Stomach (tissue), 19 donors: ENCODE measurements at places on chromosomes 2 and 18.

- DNase-seq, result no peak
Observed at GRCh38 chr2:96950381-96951124, 35.8 kb downstream of the FAM178B start.

GRCh38 chr2:170579511-170579910 lies 135.6 kb upstream of the SP5 start:
- no peak for DNase-seq

GRCh38 chr2:236965021-236965840 lies 120.5 kb upstream of the COPS8 start:
- peak; percentile 15 for DNase-seq

GRCh38 chr18:25921677-25922421 lies 168.6 kb downstream of the SS18 start:
- DNase-seq, result peak; percentile 49

- DNase-seq, result no peak
Observed at GRCh38 chr18:56569416-56569815, 69.0 kb downstream of the TXNL1 start.

DNA sequence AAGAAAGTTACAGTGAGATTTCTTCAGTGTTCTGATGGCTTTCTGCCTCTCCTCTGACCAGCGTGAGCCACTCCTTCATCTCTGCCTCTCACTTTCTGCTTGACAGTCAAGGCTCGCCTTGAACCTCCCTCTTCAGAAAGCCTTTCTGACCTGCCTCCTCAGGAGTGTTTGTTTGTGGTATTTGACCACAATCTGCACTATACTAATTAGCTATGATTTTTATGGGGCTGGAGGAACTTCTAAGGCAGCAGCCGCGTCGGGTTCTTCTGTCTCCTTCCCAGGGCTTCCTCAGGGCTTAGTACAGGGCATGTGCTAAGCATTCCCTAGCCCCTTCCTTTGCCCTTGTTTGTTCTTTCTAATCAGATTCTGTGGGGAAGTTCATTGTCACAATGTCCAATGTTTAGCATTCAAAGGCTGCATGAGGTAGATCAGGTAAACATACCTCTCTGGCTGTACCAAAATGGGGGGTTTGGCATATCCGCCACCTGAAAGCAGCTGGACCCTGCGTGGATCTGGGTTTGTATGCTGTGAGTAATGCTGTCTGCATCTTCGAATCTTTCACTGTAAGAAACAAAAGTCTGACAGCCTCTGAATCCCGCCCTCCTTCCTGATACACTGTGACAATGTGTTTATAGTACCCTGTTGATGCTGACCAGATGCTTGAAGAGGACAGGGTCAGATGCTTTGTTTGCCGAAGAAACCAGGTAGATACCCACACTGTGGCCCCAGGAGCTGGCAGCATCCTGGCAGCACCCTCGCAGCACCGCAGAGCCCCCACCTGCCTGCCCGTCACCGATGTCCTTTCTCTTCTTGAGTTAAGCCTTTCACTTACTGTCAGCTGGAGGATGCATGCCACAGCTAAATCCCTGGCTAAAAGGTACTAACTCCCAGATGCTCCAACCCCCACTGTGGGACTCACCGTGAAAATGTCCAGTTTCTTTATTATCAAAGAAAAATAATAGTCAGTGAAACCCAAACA lies 260.8 kb upstream of the HDAC4 start:
- no peak for DNase-seq

DNA sequence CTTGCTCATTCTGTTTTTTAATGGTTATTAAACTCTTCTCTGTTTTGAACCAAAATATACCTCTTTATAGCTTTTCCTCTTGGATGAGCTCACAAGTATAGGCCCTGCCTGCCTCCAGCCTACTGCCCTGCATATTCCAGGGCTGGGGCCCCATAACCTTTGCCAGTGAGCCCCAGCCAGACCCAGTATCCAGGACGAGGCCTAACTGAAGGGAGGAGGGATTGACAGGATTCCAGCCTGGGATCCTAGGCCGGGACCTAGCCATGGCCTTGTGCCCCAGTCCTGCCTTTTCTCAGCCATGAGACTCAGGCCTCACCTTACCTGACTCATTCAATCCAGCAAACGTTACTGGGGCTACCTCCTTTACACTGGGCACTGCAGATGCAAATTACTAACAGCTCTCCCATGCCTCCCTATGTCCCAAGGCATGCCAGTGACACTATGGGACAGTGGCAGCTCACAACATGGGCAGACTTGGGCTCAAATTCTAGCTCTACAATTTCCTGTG lies 159.2 kb downstream of the DDX1 start:
- DNase-seq, result no peak

DNA sequence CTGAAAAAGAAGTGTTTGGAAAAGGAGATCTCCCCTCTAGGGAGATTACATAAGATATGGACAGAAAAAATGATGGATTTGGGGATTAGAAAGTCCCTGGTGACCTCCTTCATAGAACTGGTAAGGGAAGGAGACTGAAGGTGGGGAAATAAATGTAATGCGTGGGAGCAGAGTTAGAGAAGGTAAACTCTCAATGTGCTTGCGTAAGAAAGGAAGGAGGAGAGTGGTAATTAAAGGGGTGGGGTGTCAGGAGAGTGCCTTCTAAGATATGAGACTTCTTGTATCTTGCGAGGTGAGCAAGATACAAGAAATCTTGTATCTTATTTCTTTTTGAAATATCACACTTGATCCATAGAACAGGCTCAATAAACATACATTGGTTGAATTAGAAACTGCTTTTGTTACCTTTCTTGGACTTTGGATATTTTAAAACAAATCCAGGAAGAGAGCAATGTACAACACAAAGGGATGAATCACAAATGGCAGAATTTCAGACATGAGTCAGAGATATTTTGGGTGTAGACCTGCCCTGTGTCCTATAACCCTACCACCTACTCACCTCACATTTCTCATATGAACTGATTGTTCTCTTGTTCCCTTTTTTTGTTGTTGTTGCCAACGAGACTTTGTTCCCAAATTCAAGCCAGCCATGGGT lies 342.4 kb downstream of the INSIG2 start:
- no peak for DNase-seq

DNA sequence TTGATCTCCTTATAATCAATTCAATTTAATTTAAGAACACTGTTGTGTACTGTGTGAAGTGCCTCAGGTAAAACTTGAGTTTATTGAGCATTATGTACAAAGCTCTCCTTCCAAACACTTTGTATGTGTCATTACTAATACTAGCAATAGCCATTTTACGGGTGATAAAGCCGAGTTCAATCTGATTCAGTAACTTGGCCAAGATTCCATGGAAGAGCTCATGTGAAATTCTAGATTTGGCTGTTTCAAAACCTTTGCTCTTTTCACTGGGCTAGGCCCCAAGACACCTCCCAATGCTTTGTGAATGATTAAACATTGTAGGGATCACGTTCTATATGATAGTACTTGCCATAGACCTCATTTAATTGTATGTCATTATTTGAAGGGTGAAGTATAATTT lies 8.9 kb upstream of the NFE2L2 start:
- DNase-seq, result no peak

GRCh38 chr2:3243804-3244203 lies 133.8 kb downstream of the EIPR1 start:
- DNase-seq, result no peak

DNA sequence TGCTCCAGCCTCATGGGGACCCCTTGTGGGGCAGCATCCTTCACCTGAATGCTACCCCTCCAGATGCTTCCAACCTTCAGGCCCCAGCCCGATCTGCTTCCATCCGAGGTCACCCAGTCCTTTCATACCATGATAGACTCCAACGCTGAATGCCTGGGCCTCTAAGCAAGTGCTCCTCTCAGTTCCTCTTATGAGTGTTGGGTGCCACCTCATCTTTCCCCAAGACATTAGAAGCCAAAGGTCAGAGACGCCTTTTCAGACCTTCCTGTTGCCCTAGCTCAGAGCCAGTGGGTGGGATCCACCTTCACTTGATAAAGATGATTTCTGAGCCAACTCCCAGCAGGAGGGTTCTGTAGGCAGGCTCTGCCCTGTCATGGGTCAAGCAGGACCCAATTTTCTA lies 174.5 kb upstream of the MGAT5 start:
- DNase-seq, result no peak

DNA sequence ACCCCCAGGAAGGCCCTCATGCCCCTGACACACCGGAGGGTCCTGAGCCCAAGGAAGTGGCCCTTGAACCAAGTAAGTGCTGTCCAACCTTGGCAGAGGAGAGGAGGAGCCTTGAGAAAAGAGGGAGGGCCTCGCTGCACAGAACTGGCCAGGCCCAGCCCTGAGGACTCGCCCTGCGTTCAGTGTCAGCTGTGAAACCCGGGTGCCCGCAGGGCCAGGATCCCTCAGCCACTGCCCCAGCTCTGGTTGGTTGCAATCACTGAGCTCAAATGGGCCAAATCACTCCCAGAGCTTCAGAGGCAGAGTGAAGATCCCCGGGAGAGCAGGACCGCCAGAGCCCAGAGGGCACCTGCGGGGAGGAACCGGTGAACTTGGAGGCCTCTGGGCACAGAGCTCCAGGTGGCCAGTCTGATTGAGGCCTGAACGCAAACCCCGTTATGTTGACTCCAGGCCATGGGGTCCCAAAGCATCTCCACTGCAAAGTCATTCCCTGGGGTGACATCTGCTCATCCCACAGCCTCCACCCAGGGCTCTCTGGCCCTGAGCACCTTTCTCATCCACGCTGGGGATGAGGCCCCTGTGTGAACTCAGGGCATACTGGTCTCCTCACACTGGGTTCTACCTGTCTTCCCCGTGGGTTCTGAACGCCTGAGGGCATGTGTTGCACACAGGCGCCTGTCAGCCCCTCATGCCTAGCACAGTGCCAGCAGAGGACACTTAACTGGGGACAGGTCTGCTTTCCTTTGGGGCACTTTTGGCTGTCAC lies 11.9 kb downstream of the GBX2 start:
- no peak for DNase-seq

GRCh38 chr2:120976501-120977307 lies 241.0 kb downstream of the GLI2 start:
- DNase-seq, result no peak

GRCh38 chr2:112494828-112495227 lies 12.9 kb downstream of the TTL start:
- peak; percentile 47 for DNase-seq

- no peak for DNase-seq
Observed at GRCh38 chr2:43486603-43487002, 109.2 kb downstream of the THADA start.

GRCh38 chr2:186303091-186303490 lies 183.0 kb upstream of the ZC3H15 start:
- no peak for DNase-seq

GRCh38 chr2:162824304-162824703 lies 14.3 kb downstream of the KCNH7 start:
- DNase-seq, result no peak

GRCh38 chr2:48270209-48270608 lies 259.7 kb upstream of the STON1 start:
- no peak for DNase-seq

GRCh38 chr2:146079216-146079615 lies 1559.3 kb upstream of the ZEB2 start:
- no peak for DNase-seq

DNA sequence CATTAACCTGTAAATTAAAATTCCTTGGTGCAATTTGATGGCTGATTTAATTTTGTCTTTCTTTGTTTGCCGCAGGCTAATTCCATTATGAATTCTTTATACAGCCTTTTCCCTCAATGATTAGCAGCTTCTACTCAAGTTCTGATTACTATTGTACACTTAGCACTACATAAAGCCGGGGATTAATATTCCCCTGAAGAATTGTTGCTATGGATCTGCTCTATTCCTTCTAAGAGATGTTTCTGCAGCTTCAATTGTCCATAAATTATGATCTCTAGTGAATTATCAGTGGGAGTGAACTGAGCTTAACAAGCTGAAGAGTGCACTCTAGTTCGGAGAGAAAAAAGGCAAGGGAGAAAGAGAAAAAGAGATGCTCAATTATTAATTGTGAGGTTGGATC lies 433.7 kb upstream of the SPRED2 start:
- DNase-seq, result no peak

DNA sequence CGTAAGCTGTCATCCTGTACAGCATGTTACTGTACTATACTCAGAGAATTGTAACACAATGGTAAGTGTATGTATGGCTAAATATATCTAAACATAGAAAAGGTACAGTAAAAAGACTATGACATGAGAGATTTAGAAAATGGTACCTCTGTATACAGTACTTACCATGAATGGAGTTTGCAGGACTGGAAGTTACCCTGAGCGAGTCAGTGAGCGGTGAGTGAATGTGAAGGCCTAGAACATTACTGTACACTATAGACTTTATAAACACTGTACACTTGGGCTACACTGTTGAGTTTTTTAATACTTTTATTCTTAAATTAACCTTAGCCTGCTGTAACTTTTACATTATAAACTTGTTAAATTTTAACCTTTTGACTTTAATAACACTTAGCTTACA lies 1.5 kb downstream of the DDX18 start:
- DNase-seq, result no peak

DNA sequence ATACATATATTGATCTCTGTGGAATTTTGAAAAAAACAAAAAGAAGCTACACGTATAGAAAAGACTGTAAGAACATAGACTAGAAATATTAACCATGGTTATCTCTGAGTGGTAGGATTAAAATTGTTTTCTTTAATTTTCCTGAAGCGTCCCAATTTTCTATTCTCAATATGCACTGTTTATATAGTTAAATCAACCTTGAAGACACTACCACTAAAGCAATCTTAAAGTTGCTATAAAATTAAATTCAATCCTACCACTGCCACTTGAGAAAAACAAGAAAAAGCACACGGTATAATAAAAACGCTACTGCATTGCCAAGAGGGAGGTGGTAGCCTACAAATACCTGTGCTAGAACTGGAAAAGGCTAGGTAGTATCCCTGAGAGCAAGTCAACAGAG lies 47.2 kb downstream of the TRIP12 start:
- no peak for DNase-seq

GRCh38 chr2:120231974-120232635 lies 8.9 kb upstream of the TMEM185B start:
- peak; percentile 60 for DNase-seq

DNA sequence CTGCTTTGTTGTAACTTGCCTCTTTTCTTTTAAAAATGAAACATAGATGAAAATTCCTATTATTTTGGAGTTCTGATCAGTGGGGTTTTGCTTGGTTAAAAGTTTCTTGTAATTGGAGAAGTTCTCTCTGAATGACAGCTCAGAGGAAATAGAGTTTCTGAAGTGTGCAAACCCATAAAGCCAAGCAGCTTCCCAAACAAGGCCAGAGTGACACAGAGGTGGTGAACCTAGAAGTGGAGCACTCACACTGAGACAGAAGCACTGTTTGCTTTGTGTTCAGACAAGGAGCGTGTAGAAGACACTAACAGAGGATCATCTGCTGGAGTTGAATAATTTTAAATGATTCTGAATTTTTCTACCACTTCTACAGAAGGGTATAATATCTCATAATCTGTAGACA lies 49.2 kb downstream of the FBXO48 start:
- DNase-seq, result no peak

GRCh38 chr2:76472946-76473345 lies 762.2 kb upstream of the GCFC2 start:
- DNase-seq, result no peak
